ENCODE measurements at places on chromosomes 16 and 17.

DNA sequence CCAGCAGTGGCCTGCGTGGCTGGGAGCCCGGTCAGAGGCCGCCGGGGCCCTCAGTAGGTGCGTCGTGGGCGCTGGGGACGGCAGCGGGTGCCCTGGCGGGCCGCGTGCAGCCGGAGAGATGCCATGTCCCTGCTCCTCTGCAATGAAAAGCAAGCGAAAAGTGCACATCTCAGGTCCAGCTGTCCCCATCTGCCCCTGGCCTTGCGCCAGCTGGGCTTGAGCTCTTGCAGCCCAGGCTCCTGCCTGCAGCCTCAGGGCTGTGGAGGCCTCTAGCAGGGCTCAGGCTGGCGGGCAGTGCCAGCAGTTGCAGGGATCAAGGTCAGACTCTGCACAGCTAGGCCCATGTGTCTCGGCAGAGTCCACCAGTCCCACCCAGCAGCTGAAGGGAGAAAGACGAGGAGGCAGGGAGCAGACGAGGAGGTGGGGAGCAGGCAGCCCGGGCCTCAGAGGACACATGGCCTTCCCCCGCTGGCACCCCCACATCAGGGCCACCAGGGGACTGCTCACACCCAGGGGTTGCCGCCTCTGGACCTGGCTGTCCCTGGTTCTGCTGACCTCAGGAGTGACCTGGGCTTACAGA, 11.2 kb downstream of the SLC16A3 start:
- no peak for DNase-seq

- DNase-seq, result no peak
Measured at GRCh38 chr17:57670769-57671569, 74.1 kb downstream of the CCDC182 start.

DNA sequence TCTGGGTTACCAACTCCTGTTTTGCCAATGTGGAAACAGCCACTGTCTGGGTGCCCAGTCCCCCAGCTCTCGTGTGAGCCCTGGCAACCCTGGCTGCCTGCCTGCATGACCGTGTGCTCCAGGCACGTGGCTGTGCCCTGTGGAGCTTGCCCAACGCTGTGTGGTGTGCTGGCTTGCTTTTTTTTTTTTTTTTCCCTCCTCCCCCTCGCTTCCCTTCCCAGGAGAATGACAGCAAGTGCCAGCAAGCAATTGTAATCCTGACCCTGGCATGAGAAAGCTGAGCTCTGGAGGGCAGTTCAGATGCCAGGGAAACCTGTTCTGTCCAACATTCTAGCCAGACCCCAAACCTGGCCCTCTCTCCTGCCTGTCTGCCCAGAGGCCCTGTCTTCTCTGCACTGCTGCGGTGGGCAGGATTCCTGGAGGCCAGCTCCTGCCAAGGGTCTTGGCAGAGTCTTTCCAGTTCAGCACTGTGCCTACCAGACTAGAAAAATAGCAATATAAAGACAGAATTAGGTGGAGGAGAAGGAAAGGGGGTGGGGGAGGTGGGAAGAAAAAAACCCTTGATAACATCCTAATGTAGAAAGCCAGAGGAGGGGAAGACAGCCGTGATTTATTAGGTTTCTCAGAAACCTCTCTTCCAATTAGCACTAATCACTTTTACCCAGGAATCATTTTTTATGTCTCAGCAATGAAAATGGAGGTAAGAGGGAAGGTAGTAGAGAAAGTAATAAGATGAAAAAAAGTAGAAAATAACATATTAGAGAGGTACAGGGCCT, 9.0 kb downstream of the HLF start:
- no peak for DNase-seq

DNA sequence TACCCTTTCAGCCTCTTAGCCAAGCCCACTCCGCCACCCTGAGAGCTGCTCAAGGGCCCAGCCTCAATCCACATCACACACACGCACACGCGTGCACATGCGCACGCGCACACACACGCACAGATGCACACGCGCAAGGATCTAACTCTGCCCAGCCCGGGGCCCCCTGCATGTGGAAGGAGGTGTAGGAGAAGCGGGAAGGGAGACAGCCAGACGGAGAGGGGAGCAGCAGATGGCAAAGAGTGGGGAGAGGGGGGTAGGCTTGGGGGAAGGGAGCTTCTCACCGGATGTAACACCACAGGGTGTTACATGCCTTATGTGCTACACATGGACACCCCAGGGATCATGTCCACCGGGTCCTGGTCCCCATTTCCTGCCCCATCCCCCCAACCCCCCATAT, 15.3 kb downstream of the DLG4 start:
- no peak for DNase-seq

GRCh38 chr17:54785643-54786268, 114.9 kb upstream of the TOM1L1 start:
- no peak for DNase-seq

GRCh38 chr17:77321649-77322513, 181.1 kb downstream of the SEC14L1 start:
- DNase-seq, result no peak

- no peak for DNase-seq
Measured at GRCh38 chr17:66847704-66848103, 12.8 kb downstream of the CACNG5 start.

DNA sequence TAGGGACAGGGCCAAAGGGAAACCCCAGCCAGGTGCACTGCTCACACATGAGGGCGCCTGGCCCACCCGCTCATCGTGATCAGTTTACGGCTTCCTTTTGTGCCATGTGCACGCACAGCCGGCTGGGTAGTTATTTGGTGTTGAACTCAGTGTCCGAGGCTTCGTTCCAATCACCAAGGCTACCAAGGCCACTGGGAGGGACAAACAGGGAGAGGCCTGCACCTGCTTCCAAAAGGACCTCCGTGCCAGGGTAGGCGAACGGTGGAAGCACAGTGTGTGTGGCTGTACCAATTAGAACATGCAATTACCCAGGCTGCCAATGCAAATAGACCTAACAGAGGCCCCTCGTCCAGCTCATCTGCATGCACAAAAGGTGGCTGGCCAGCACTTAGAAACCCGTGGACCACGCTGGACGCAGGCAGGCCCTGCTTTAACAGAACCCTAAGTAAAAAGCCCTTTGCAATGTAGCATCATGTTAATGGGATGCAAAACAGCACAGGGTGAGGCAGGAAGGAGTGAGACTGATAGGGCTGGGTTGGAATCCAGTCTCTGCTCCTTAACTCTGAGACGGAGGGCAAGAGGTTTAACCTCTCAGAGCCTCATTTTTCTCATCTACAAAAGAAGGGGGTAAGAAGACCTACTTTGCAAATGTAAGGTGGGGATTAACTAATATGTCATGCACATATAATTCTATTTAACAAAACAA, 204.0 kb downstream of the XYLT1 start:
- no peak for DNase-seq

DNA sequence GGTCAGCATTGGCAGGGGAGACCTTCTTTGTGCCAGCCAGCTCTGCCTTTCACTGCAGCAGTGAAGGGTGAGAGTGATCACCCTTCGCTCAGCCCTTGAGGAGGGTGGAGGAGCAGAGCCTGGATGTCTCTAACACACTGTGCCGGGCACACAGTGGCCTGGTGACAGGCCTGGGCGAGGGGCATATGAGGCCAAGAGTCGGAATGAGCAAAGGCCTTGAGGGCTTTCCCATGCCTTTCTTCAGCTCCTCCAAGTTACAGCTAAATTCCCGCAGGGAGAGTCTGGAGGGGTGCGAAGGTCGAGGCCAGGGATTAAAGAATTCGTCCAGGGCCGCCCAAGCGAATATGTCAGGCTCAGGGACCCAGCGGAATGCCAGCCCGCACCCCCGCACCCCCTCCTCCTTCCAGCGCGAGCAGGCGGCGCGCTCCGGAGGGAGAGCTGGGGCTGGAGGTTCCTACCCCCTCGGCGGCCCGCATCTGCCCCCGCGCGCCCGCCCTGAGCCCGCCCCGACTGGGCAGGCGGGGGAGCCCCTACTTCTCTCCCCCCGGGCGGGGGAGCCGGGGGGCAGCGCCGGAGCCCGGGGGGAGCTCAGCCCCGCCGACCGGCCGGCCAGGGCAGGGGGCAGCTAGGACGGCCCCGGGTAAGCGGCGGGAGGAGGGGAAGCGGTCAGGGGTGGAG, at the start of gene RASL10B:
TSS of gene RASL10B (plus strand) at position 401 of the 678 bp plus-strand sequence. CDS start 3,546 bp downstream, outside the sequence.
- DNase-seq, result peak; percentile 82

- DNase-seq, result no peak
Measured at GRCh38 chr17:8124350-8125153, 646 bp upstream of the HES7 start.

DNA sequence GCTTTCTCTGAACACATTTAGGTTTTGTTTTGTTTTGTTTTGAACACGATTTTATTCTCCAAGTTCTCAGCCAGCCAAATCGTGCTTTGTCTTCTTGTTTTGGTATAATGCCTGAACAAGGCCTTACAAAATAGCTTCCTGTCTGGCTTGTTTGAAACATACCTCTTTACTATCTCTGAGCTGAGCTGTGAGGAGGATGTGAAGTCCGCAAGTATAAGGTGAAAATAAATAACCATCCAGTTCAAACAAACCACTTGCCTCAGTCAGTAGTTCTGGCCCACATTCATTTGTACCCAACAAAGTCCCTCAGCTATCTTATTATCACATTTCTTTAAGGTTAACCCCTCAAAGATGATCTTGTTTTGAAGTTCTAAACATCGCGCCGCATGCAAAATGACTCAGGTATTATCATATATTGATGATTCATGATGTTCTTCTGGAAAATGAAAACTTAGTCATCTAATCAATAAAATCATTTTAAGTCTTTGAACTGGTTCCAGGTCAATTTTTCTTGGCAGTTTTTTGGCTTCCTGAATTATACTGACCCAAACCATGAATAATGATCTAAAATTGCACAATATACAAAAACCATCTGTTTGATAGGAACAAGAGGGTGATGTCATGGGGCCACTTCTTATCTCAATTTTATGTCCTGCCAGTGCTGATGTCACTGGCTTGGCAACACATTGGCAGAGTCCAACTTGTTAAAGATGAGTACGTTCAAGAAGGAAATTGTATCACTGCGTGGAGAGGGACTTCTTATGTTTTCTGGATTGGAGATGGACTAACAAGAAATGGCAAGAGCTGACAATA, 694.3 kb downstream of the KCNJ2 start:
- DNase-seq, result no peak

DNA sequence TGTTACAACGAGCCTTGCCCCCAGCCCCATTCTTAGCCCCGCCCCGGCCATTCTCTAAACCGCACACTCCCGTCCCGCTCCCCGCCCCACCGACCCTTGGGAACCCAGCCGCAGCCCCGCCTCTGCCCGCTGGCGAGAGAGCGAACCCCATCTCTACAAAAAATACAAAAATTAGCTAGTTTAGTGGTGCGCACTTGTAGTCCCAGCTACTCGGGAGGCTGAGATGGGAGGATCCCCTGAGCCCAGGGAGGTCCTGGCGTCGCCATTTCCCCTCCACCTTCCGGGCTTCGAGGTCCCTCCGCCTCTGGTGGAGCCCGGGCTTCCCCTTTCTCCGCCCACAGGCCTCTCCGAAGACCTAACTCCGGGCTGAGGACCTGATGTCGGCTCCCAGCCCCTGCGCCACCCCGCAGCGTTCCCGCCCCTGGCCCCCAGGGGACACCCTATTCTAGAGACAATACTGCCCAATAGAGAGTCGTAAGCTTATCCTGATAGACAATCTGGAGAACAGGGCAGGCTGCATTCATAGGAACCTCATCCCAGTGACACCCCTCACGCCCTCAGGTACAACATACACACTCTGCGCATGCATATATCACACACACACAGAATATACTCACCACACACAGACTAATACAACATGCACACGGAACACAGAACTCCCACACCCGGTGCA, 480 bp upstream of the PROCA1 start:
- DNase-seq, result no peak

GRCh38 chr16:15798671-15799070, 58.2 kb downstream of the MYH11 start:
- no peak for DNase-seq

DNA sequence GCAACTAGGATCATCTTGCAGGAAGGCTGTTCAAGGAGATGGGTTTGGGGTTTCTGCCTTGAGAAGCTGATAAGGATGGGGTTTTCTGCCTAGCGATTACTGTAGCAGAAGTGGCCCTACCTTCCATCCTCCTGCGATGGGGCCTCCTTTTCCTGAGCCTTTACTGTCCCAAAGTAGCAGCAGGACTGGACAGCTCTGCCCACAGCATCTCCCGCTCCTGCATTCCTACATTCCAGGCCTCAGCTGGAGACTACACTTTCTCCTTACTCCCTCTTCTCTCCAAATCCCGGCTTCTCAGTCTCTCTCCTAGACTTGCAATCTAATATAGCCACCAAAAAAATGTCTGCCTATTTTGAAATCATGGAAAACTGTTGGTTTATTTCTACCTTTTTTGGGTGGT, 355.4 kb downstream of the CA10 start:
- no peak for DNase-seq
